ENCODE measurements at places on chromosomes 11 and 22.

- no peak for DNase-seq
Observed at GRCh38 chr11:114396916-114397315, 3.4 kb downstream of the C11orf71 start.

- DNase-seq: no peak
Observed at GRCh38 chr22:33884829-33885228, 35.4 kb downstream of the LARGE1 start.

- no peak for DNase-seq
Observed at GRCh38 chr22:32075997-32076760, 33.1 kb downstream of the SLC5A1 start.

GRCh38 chr11:1226226-1226985 is 3.5 kb downstream of the MUC5B start:
- no peak for DNase-seq

GRCh38 chr22:20021196-20022181 is 579 bp downstream of the TANGO2 start:
- no peak for DNase-seq

DNA sequence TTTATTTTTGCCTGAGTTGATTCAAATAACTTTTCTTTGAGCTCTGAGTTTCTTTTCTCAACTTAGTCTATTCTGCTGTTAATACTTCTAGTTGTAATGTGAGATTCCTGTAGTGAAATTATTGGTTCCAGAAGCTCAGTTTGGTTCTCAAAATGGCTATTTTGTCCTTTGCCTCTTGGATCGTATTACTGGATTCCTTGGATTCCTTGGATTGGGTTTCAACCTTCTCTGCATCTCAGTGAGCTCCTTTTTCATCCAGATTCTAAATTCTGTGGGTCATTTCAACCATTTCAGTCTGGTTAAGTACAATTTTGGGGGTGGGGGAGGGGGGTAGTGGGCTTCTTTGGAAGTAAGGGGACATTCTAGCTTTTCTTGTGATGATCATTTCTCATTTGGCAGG is 341.1 kb upstream of the CNTN5 start:
- DNase-seq: no peak

Data from GM10248 (cell line).